ENCODE measurements at places on chromosomes 1 and 21.

- DNase-seq: no peak
Measured at GRCh38 chr1:217881131-217881543, 250.0 kb downstream of the SPATA17 start.

DNA sequence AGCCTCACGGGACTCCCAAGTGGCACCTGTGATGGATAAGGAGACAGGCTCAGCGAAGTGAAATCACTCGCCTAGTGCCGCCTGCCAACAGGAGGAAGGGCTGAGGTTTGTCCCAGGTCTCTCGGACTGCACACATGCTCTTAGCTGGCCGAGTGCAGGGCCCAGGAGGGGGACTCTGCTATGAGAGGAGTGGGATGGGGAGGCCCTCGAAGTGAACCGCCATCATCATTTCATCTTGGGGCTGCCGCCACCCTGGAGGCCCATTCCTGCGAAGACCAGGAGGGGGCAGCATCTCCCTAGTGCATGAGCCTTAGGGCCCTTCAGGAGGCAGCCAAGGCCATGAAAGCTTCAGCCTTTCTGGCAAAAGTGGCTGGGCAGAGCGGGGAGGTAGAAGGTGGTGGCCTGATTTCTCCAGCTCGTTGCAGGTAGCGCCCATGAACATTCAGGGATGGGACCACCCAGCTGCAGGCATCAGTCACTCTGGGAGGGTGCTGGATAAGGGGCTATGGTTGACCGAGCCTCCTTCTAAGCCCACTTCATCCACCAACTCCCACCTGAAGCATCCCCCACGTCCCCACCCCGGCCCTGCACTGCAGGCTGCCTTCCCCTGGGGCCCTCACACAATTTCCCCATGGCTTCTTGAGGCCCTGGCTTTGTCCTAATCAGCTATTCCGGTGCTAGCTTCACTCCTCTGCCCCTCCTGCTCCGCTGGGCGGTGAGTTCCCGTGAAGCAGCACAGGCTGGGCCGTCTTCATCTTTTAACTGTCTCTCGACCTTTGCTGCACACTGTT is 17.2 kb upstream of the RASSF5 start:
- DNase-seq: peak; percentile 87

DNA sequence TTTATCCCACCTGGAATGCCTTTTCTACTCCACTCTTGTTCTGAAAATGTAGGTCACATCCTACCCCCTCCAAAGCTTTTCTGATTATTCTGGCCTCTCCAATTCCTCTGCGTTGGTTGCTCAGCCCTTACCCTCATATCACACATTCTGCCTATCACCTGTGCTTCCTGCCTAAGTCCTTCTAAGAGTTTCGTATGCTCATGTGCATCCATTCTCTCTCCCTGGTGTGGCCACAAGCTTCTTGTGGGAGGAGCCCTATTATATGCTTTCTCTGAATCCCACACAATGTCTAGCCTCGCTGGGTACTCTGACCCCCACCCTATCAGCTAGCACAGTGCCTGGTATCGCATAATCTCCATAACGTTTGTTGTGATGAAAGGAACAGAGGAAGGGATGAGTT is 54.2 kb downstream of the CD58 start:
- DNase-seq: no peak

DNA sequence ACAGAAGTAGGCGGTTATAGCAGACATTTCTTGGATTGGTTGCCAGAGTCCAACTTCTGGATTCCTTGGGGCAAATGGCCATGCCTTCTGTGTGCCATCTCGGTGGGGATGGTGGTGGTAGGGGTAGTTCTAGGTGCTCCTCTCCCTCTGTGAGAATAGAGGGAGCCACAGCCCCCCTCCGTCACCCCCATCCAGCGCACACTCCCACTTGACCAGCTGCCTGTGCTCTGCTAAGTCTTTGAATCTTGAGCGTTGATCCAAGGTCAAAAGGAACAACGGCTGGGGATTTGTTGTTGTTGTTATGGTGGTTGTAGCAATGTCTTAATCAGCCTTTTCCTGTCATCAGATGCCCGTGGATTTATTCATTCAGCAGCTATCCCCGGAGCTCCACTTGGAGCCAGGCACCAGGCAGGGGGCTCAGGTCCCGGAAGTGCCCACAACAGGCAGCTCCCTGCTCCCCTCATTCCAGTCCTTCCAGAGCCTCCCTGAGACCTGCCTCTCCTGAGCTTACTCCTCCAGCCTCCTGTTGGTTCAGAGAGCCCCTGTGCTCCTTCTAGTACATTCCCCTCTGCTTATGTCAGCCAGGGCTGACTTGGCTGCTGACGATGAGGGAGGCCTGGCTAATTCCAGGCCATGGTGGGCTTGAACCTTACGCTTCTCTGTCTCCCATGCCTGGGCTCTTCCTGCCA is 146.6 kb upstream of the WNT4 start:
- peak; percentile 68 for DNase-seq

DNA sequence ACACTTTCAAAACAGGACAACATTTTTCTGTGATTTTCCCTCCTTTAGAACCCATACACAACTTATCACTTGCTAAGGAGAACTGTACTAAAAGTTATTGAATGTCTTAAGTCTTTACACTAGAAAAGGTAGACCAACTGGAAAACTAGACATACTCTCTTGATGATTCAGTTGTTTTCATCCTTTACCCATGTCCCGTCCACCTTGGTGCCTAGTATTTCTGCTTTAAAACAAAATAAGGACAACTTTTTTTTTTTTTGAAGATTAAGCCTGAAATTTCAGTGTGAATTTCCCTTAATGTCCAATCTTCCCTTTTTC is 4.5 kb downstream of the CDKN2C start:
- no peak for DNase-seq

GRCh38 chr1:76659171-76659940 is 207.9 kb upstream of the ST6GALNAC5 start:
- DNase-seq: no peak

- no peak for DNase-seq
Measured at GRCh38 chr1:91790392-91790791, 95.6 kb downstream of the TGFBR3 start.

- DNase-seq: peak; percentile 81
Measured at GRCh38 chr1:52002038-52002917, 11.8 kb upstream of the RAB3B start.

GRCh38 chr1:192243721-192244120 is 73.1 kb upstream of the RGS21 start:
- DNase-seq: no peak

GRCh38 chr21:36005018-36005417 is 55.3 kb downstream of the SETD4 start:
- DNase-seq: no peak

GRCh38 chr1:248696261-248696660 is 6.3 kb downstream of the OR14I1 start:
- no peak for DNase-seq

GRCh38 chr1:22666412-22666811 is 13.4 kb downstream of the C1QB start:
- DNase-seq: no peak

- peak; percentile 71 for DNase-seq
Measured at GRCh38 chr1:16631248-16632043, 18.1 kb upstream of the NBPF1 start.

DNA sequence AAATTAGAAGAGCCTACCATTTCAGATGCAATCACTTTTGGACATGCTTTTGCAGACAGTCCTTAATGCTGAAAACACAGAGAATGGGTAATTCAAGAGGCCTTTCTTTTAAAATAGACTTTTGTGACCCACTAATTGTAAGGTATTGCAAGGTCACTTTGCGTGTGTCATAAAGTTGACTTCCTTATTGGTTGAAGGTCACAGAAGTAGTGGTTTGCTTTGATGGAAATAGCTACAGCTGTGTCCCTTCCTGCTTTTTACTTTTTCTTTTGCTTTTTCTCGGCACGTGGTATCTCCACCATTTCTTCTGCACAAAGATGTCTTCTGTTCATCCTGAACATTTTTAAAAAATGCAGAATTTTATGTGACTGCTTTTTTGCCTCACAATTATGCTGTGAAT is 146.8 kb downstream of the DYRK1A start:
- DNase-seq: no peak

GRCh38 chr1:4830707-4831106 is 176.3 kb downstream of the AJAP1 start:
- DNase-seq: no peak

All from islet precursor cell (in vitro differentiated cells).